ENCODE measurements at places on chromosomes 7 and 10. TPM values are rescaled to one million over a fixed set of nuclear protein-coding genes. Genes with fewer than 3 reads are reported as not detected.
A peak's percentile ranks its signal among the peaks of the same experiment; 100 is the strongest.

DNA sequence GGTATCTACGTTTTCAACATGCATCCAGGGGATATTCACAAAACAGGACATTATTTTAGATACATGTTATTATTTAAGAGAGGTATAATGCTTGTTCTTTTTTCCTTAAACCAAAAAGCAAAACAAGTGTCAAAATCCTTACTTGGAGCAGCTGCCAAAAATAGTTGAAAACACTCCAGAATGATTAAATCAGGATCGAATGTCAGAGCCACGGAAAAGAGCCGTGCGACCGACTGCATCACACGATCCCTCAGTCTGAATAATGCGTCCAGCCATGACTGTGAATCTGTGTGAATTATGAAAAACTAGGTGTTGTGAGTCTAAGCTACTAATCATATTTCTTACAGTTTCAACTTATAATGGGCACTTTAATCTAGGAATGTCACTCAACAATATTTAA lies 126.0 kb downstream of the PARD3 start:
- no peak for DNase-seq

DNA sequence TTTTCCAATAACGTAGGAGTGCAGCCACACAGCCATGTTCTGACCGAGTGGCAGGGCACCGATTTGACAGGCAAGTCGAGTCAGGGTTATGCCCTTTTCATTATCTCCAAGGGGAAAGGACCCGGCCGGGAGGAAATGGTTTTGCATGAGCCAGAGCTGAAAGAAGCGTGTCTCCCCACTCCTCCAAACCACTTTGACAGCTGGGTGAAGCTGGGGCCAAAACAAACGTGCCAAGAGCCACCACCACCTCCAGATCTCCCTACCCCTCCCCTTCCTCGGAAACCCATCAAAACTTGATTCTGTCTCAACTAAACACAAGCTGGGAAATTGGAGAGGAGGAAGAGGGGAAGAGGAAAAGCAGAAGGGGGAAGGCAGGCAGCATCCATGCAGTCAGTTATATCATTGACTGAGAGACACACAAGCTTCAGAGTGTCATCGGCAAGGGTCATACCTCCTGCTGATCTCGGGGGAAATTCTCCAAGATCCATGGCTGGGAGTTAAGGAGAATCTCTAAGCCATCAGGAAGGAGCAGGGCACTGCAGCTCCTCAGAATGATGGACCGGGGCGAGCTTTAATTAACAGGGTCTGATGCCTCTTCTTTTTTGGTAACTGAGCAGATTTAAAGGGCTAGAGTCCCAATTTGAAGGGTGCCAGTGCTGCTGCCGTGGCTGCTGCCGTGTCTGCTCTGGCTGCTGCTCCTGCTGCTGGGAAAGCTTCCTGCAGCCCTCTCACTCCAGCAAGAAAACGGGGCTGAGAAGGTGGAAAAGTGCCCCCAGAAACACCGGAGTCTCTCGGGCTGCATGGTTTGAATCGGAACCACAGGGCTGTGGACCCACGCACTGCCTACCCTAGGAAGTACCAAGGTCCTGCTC lies 34.7 kb upstream of the CALN1 start:
- DNase-seq: no peak

DNA sequence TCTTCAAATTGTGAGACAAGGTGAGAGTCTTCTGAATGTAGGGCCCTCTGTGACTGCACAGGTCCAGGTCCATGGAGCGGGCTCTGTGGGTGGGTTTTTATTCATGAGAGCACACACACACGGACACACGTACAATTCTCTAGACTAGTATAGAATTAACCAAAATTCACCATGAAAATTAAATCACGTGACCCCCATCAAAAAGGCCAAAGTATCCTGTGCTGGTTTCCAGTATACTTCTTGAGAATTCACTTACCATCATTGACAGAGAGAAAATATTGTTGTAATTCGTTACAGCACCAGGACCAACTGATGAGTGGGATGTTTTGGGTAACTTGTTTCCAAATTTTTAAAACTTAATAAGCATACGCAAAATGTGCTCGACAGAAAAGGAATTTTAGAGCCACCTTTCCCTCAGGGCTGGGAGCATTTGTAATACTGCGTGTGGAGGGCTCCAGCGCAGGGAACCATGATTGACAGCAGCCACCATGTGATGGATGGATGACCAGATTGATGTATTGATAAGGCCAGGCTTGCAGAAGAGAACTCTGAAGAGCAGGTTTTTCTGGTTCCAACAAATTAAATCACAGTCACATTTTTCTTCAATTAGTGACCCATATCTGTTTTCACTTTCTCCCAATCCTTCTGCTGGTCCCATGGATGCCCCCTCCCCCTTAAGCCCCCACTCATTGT lies 14.9 kb upstream of the DNTT start:
- no peak for DNase-seq

DNA sequence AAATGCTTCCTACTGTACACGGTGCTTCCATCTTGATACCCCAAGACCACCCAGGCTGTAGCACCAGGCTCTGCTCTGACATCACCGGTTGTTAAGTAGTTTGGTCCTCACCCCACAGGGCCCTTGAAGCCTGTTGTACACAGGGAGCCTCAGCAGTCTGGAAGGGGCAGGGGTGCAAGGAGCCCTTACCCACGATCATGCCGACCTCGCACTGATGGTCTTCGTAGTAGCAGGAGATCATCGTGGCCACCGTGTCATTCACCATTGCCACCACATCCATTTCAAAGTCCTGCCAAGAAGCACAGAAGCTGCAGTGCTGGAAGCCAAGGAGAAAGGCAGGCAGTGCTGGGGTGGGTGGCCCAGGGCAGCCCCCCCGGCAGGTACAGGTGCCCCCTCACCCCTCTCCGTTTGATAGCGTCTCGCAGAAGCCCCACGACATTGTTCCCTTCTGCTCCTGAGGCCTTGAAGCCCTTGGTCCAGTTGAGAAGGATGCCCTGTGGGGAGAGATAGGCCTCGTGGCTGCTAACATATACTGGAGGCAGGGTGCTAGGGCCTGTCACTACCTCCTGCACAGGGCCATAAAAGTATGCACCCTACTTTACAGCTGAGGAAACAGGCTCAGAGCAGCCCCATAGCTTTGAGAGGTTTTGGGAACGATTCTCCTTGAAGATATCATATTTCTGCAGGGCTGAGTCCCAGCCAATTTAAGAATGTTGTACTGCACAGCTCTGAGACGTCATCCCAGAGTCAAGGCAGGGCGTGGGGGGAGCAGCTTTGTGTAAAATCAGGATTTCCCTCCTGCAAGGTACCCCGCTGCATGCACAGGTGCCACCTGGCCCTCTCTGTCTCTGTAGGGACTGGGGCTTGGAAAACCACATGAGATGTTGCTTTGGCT lies 8.7 kb upstream of the MYL7 start:
- DNase-seq: no peak

AKR1C2 gene
- 7.9 TPM for polyA plus RNA-seq

OR2A42 gene
- polyA plus RNA-seq: 0.58 TPM

GRCh38 chr10:74450602-74451001 lies 299.6 kb downstream of the ADK start:
- DNase-seq: peak; percentile 42

FAM20C gene
- polyA plus RNA-seq: 74.8 TPM

GRCh38 chr7:146956853-146957252 lies 840.3 kb downstream of the CNTNAP2 start:
- no peak for DNase-seq

DNA sequence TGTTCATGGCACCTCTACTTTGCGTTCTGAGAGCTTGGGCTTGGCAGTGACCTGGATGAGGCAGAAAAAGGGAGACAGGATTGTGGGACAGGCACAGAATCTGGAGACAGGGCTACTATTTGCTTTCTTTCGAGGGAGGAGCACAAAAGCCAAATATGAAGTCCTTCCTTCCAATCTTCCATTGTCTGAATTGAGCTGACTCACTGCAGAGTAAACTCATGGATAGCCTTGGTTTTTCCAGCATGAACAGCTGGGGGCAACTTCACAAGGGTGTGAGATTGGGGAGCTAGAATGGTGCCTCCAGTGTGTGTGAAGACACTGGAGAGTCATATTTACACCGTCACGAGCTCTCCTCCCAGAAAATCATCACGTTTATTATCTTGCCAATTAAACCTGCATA lies 55.6 kb upstream of the NRP1 start:
- DNase-seq: no peak

DNA sequence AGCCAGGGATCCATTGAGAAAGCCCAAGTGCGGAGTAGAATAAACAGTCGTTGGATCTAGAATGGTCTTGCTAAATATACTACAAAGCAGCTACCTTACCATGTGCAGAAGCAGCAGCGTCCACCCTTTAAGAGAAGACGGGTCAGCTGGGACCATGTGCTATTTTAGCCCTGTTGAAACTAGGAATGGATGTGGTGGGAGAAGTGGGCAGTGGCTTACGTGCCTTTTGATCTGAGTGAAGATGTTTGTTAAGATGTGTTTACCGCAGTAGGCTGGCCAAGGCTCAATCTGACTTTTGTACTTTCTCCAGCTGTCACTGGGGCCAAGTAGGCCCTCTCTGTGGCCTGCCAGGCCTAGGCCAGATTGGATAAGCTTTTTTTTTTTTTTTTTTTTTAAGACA lies 9.2 kb downstream of the HABP2 start:
- no peak for DNase-seq

GRCh38 chr10:132537684-132538001 lies at the start of gene INPP5A:
Gene INPP5A (plus strand): TSS chr10:132537787. CDS start chr10:132538097, 310 bp downstream.
- no peak for DNase-seq

DNA sequence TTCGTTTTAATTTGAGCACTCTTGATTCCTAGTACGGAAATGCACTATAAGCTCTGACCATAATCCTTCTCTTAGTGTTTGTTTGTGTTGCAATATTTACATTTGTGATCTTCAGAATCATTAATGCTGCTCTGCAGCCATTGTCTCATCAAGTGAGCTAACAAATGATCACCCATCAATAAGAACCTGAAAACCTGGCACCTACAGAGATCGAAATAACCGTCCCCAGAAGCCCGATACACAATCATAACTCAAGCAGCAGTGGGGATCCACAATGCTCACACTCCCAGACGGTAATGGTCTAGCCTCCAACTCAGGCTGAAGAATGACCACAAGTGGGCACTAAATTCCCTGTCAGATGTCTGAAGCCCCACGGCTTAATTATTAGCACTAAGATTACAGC lies 156.0 kb upstream of the NFE2L3 start:
- no peak for DNase-seq

DNA sequence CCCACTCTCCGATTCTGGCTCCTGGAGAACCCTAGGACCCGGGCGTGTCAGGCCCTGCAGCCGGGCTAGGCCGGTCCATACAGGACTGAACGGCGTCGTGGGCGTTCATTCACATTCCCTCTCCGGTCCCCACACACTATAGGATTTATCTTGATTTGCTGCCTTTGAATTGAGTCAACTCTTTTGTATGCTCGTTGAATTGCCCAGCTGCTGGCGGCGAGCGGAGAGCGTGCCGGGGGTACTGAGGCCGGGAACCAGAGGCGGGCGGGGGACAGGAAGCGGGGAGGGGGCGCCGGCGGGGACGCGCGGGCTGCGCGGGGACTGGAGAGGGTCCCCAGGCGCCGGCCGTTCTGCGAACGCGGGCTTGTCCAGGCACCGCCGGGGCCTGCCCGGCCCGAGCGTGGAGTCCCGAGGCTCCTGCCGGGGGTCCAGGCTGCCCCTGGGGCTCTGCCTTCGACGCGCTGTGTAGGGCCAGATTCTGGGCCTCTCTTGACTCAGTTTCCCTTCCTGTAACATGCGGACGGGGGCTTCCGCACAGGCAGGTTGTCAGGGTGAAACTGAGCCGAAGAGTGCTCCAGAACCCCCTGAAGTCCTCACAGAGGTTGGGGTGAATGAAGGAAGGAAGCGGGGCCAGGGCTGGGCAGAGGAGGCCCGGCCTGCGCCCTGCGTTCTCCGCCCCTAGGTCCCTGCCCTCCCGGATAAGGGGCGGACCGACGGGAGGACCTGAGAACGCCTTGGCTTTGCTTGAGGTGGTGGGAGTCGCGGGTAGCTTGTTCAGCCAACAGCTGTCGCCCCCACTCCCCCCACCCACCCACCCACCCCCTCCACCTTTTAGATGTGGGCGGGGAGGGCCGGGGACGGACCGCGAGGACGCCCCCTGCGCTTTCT lies 769 bp upstream of the ELFN1 start:
- DNase-seq: no peak

DNA sequence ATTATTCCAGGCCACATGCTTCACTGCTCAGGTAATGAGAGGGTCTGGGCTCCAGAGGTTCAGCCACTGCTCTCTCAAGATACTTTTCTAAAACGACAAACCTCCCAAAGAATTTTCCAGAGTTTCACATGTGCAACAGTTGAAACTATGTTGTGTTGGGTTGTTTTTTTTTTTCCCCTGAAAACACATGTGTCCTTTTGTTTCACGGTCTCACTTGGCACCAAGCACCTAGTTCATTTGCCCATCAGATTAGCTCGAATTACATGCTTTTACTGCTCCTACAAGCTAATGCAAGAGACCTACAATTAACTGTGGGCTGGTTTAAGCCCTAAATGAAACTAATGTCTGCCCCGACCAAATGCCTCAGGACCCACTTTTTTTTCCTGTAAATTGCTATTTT lies 313.3 kb downstream of the FGFR2 start:
- peak; percentile 69 for DNase-seq

GRCh38 chr10:8035641-8036470 lies 18.6 kb upstream of the GATA3 start:
- no peak for DNase-seq

GRCh38 chr7:32258265-32258664 lies 188.1 kb upstream of the PDE1C start:
- no peak for DNase-seq

DNA sequence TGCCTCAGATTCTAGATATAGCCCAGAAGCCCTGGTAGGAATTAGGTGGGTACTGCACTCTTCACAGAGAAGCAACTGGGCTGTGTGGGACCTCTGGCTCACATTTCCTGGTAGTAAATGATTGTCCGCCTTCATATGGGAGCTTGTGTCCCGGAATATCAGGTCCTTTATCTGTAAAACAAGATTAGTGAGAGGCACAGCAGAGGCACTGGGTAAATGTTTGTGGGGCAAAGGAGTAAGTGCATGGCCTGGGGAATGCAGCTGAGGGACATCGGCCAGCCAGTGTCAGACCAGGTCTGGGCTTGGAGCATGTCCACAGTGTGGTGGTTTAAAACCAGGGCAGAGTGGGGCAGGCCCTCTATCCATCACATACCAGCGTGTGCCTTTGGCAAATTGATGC lies 323.3 kb upstream of the ZMIZ1 start:
- DNase-seq: no peak

- no peak for DNase-seq
Observed at GRCh38 chr10:33277135-33277536, 57.3 kb downstream of the NRP1 start.

- DNase-seq: no peak
Observed at GRCh38 chr10:13775786-13776775, 189.3 kb downstream of the PRPF18 start.

- no peak for DNase-seq
Observed at GRCh38 chr7:110296321-110296720, 794.6 kb upstream of the LRRN3 start.

- DNase-seq: no peak
Observed at GRCh38 chr10:71985542-71986250, 21.5 kb downstream of the CHST3 start.

DNA sequence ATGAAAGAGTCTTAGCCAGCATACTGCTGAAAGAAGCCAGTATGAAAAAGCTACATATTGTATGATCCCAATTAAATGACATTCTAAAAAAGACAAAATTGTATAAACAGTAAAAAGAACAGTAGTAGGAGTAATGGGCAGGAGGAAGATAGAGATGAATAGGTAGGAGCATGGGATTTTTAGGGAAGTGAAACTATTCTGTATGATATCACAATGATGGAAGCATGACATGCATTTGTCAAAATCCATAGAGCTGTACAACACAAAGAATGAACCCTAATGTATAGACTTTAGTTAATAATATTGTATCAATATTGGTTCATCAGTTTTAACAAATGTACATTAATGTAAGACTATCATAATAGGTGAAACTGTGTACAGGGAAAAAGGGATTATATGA lies 147.9 kb downstream of the IMMP2L start:
- DNase-seq: no peak
